ENCODE measurements at places on chromosomes 11 and 22.

DNA sequence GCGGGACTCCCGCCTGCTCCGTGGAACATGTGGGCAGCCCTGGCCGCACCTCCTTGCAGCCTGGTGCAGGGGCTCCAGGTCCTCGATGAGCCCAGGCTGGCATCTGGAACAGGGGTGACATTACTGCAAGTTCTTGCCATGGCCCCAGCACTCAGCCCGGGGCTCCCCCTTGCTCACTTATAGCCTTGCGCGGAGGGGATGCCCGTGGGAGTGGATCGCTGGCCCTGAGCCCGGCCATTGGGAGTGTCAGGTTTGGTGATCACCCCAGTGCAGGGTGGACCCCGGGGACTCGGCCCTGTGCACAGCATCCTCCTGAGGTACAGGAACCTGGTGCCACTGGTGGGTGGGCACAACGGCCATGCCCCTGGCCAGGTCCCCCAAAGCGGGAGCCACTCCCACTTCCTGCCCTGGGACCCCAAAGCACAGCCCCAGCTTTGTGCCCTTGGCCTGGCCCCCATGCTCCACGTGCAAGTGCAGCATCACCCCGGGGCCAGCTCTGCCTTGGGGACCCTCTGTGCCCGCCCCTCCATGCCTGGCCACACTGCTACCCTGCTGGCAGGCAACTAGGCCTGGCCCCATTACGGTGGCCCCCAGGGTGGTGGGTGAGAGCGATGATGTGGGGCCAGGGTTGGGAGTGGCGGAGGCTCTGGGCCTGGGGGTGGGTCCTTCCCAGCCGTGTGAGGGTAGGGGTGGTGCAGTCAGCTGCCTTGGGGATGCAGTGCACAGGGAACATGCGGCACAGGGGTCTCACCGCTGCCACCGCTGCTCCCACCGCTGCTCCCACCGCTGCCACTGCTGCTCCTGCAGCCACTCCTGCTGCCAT is 439.8 kb downstream of the TBC1D22A start:
- no peak for DNase-seq

GRCh38 chr11:2413742-2414579 is 13.4 kb downstream of the TSSC4 start:
- no peak for DNase-seq

DNA sequence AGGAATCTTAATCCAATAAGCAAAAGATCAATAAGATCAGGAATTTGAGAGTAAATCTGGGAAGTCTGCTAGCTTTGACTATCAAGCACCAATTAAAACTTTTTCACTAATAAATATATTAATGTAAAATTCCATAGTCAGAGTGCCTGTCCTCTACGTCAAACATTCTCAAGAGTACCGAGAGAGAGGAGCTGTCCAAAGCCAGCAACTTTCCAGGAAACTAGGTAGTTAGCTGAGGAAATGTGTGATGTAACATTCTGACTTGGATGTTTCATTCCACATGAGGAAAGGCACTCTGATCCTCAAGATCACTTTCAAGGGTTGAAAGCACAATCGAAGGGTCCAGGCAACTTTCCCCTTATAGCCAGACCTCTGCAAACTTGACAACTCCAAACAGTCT is 113.2 kb downstream of the STK33 start:
- no peak for DNase-seq

GRCh38 chr11:132300283-132300682 is 929.9 kb downstream of the NTM start:
- no peak for DNase-seq

GRCh38 chr22:36689583-36689982 is 14.0 kb downstream of the CACNG2 start:
- DNase-seq = no peak

- DNase-seq = no peak
These were observed 19.4 kb upstream of the GSTP1 start for GRCh38 chr11:67564230-67564629.

GRCh38 chr11:119470317-119471291 is 47.6 kb upstream of the THY1 start:
- DNase-seq = no peak

DNA sequence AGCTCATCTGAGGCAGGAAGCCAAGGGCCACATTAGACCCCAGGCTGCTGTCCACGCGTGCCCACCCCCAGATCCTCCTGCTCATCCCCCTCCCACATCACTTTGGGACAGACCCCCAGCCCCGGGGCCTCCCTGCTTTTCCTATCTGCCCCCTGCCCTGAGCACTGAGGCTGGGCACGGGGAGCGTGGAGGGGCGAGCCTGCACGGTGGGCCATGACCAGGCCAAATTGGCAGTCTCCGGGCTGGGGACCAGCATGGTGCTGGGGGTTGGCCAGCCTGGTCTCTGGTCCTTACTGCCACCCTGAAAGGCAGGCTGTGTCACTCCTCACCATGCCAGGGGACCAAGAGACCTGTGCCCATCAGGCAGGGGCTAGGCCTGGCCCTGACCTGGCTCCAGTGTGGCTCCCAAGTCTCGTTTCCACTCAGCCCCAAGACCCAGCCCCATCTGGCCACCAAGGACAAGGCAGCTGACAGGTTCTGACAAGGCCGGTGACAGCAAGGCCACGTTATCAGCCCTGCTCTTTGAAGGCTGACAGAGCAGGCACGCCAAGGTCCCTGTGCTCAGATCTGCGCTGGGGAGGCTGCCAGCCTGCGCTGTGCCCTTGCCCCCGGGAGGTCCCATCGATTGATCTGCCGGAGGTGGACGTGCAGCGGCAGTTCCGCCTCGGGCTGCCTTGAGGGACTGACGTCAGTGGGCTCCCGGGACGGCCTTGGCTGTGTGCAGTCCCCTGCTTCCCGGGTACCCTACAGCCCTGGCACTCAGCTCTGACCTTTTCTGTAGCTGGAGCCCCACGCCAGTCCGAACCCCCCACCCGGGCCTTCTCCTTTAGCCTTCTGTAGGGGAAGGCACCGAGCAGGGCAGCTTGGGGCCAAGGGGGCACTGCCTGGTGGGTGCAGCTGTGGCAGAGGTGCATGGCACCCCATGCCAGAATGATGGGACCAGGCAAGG is 3.6 kb downstream of the TNNI2 start:
- no peak for DNase-seq

GRCh38 chr22:30121960-30122359 is 41.7 kb downstream of the HORMAD2 start:
- no peak for DNase-seq

- no peak for DNase-seq
These were observed 6.9 kb downstream of the TRIM6 start for GRCh38 chr11:5603326-5603725.

GRCh38 chr22:33542153-33542552 is 378.1 kb downstream of the LARGE1 start:
- DNase-seq = no peak

GRCh38 chr22:28023036-28023435 is 104.0 kb upstream of the PITPNB start:
- DNase-seq = no peak

DNA sequence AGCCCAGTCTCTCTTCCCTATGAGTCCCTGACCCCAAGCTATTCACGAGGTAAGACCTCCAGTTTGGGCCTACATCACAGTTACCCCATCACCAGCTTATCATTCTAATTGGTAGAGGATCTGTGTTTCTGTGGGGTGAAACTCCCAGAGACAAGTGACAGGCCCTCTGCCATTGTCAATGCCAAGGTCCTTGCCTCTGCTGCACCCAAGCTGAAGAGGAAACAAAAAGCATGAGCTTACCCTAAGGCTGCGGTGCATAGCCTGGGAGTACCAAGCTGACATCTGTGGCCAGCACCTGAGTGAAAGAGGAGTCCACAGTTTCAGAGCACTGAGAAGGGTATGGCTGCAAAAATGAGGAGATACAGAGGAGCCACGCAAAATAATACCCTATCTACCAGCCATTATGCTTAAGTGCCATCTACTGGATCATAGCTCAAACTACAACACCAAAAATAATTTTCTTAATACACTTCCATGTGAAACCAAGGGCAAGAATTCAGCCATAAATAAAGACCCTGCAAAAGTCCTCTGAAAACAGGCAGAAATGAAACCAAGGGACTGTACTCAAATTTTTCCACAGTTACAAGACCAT is 62.3 kb upstream of the ANO5 start:
- DNase-seq = no peak

DNA sequence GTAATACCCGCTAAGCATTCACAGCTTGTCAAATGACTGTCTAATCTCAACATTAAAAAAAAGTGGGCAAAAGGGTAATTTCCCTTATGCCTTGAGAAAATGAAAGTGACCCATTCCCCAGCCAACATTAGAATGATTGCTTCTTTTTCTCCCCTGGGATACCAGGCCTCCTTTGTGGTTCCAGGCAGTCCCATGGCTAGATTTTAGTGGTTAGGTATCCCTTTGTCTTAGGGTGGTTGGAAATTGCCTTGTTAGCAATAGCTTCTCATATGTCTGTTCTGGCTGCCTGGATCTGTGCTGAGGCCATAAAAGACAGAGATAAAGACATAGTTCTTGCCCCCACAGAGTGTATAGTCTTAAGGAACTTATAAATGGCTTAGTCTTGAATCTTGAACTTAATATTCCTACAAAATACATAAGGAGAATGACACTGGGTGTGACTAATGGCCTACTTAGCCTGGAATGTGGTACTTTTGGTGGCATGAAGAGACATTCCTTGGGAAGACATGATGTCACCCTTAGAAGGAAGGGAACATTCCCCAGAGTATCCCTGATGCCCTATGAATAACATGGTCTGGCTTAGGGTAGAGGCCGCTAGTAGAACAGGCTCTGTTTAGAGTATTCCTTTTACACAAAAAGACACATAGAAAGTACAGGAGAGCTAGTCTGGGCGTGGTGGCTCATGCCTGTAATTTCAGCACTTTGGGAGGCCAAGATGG is 90.3 kb downstream of the ZBTB16 start:
- no peak for DNase-seq

GRCh38 chr22:37725551-37726240 is 28.8 kb downstream of the TRIOBP start:
- no peak for DNase-seq

- DNase-seq = peak; percentile 71
These were observed 167.0 kb upstream of the RASSF10 start for GRCh38 chr11:12841946-12842630.

GRCh38 chr11:19395050-19395449 is 154.3 kb upstream of the E2F8 start:
- no peak for DNase-seq

GRCh38 chr11:78031629-78032028 is 8.6 kb upstream of the KCTD14 start:
- no peak for DNase-seq

GRCh38 chr11:59542142-59542810 is 30.9 kb downstream of the OR4D9 start:
- DNase-seq = no peak

GRCh38 chr22:27799827-27800249 is 1.7 kb downstream of the MN1 start:
- no peak for DNase-seq

DNA sequence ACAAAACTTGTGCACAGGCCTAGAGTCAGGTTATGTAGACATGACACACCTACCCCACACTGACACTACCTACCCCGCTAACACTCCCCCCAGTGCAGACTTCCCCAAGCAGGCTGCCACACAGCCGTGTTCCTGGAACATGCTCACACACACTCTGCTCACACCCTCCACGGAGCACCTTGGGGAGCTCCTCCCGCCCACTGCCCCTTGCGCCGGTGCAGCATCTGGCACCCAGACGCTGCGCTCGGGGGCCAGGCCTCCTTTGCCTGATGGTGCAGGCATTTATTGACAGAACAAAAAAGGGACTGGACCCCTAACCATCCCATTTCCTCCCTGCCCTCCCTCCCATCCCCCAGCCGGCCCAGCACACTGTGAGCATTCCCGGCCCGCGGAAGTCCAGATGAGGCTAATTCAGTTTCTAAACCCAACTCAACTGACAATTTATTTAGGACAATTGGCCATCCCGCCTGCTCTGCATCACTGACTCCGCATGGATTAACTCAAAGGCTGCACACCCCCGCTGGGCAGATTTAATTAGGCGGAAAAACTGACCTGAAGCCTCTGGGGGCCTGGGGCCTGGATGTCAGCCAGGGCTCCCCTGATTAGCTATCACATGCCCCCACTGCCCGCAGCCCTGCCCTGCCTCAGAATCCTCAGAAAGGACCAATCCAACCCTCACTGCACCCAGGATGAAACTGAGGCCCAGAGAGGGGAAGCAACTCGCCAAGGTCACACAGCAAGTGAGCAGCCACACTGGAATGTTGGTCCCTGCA is 30.1 kb downstream of the KCNC1 start:
- no peak for DNase-seq

- DNase-seq = no peak
These were observed 148.3 kb downstream of the TEAD1 start for GRCh38 chr11:12822392-12823022.

- no peak for DNase-seq
These were observed 19.4 kb upstream of the SNX32 start for GRCh38 chr11:65814131-65814985.

DNA sequence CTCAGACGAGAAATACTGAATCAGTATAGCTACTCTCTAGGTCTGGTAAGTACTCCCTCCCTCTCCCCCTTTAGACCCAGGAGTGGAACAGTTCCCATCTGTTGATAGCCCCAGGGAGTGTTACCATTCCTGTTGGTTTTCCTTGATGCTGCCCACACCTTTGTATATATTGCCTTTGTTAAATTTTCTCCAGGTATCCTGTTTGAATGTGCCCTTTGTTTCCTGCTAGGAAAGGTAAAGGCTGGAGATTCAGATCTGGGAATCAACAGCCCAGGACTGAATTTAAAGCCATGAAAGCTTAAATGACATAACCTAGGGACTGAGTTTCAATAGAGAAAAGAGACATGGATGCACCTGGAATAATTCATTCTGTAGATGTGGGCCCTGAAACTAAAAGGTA is 68.3 kb downstream of the CCDC83 start:
- no peak for DNase-seq
